Epithelial cell of prostate (primary cell): ENCODE measurements at places on chromosomes 2 and 18.

GRCh38 chr2:196640031-196640548, 575 bp downstream of the CCDC150 start:
- DNase-seq = no peak

GRCh38 chr2:11237122-11237521, 81.9 kb downstream of the SLC66A3 start:
- no peak for DNase-seq

GRCh38 chr2:96807127-96807471, 9.0 kb upstream of the CNNM3 start:
- no peak for DNase-seq

DNA sequence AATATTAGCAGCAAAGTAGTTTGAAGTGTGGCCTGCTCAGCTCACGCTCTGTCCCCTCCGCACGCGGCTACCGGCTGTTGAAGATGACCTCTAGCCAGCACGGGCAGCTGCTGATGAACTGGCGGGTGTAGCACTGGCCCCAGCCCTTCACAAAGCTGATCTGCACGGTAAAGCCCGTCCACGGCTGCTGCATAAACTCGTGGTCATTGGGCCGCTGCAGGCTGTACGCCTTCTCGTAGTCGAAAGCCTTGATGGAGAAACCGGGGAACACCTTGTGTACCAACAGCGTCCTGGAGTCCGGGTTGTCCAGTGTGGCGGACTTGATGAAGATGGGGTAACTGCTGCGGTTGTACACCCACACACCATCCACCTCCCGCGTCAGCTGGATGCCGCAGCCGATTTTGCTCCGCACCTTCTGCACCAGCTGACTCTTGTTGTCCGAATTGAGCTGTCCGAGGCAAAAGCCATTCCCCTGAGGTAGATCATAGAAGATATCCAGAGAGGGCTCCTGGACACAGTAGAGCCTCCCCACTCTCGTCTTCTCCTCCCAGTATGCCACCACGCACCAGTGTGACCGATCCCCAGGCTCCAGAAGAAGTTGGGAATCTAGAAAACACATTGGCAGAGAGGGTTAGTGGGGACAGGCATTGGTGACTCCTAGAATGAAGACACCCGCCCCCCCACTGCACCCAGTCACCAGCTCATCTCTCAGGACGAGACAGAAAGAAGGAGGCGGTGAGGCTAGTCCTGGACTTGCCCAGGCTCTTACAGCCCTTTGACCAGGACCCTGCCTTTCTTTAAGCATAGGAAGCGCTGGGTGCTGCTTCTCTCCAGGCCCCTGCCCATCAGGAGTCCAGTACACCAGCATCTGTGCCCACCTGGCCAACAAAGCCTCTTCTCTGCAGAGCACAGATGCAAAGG, 29.2 kb downstream of the SMAD7 start:
- DNase-seq = no peak

- DNase-seq = no peak
These were observed 114.2 kb downstream of the ROCK1 start for GRCh38 chr18:20997371-20997770.

DNA sequence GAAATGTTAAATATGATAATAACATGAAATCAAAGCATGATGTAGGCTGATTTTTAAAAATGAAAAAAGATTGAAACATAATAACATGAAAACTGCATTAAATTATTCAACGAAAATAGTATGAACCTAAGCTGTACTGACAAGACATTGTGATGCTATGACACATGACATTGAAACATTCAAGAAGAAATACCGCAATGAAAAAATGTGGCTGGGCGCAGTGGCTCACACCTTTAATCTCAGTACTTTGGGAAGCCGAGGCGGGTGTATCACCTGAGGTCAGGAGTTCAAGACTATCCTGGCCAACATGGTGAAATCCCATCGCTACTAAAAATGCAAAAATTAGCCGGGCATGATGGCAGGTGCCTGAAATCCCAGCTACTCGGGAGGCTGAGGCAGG, 14.6 kb downstream of the CXCR1 start:
- no peak for DNase-seq

- no peak for DNase-seq
These were observed 295.2 kb upstream of the LRP1B start for GRCh38 chr2:142426064-142426463.

DNA sequence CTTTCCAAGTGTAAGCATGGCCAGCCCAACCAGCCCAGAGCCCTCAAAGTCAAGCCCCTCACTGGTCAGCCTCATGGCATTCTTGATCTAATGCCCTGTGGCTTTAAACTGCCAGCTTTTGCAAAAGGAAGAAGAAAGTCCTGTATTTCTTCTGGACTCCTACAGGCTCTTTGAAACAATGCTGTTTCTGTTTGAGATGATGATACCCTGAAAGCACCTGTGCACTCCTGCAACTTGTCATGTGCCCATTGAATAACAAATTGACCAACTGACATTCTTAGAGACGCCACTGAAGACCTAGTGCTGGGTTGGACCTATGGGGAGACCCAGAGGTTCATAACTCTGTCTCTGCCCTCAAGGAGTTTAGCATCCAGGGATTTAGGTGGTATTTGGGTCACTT, 82.0 kb upstream of the MSH2 start:
- DNase-seq = no peak

DNA sequence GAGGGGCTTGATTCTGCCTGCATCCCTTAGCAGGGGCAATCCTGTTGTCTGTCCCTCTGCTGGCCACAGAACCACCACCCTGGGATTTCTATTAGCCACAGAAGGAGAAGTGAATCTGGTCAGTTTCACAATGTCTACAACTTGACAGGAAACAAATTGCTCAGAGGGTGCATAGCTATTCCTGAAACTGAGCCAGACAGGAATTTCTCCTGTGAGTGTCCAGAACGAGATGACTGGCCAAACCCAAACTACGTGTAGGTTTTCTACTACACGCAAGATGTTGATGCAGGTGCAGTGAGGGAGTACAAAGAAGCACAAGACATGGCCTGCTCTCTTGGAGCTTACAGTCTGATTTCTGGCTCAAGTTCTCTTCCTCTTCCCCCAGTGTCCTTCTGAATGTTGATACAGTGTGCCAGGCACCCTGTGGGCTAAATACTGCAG, 201.9 kb downstream of the CLIP4 start:
- DNase-seq = no peak

- DNase-seq = no peak
These were observed 85.9 kb downstream of the DCDC2C start for GRCh38 chr2:3789256-3789655.

GRCh38 chr2:215506604-215506990, 70.7 kb upstream of the FN1 start:
- DNase-seq = no peak

- peak; percentile 66 for DNase-seq
These were observed 580 bp downstream of the HNRNPA3 start for GRCh38 chr2:177212891-177213856.
